ENCODE measurements at places on chromosomes 5 and 9. TPM values are rescaled to one million over a fixed set of nuclear protein-coding genes. Genes with fewer than 3 reads are reported as not detected.
A peak's percentile ranks its signal among the peaks of the same experiment; 100 is the strongest.

DNA sequence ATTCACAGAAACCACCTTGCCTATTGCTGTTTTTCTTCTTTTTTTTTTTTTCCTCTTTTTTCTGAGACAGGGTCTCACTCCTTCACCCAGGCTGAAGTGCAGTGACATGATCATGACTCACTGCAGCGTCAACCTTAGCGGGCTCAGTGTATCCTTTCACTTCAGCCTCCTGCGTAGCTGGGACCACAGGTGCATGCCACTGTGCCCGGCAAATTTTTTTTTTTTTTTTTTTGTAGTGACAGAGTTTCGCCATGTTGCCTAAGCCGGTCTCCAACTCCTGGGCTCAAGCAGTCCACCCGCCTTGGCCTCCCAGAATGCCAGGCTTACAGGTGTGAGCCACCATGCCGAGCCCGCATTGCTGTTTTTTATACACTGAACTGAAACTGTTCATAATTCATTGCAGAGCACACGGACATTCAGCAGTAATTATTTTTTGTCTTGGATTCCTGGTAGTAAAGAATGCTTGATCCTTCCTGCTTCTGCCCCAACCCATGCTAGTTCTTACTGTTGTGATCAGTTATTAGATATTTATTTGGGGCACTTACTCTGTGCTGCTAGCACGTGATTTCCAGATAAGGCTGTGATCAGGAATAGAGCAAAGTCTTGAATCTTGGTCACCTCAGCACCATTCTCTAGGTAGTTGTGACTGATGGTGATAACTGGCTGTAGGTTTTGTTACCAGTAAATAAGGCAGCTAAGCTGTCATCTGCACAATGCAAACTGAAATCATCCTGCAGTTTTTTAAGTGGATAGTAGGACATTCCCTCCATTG is 14.0 kb downstream of the MAP3K1 start:
- DNase-seq, result peak; percentile 83
- no peaks in the 10 kb centered on the region for H3K27me3 ChIP-seq
- H3K4me3 ChIP-seq, result peak overlapping the region; percentile 69
- H3K4me1 ChIP-seq, result peaks cover 95% of the 10 kb centered on the region
- peak overlapping the region; percentile 93 for H3K27ac ChIP-seq

The NOL8 gene
- total RNA-seq, result 80.2 TPM

The KLF9 gene
- total RNA-seq, result 22.3 TPM

- DNase-seq, result no peak
- H3K4me3 ChIP-seq, result no peak overlapping the region
- H3K4me1 ChIP-seq, result peaks cover 6% of the 10 kb centered on the region
Measured at GRCh38 chr5:139075066-139076050, 122.8 kb downstream of the SIL1 start.

The FAXDC2 gene
- total RNA-seq, result 0.14 TPM

GRCh38 chr5:14745188-14745563 is 80.7 kb downstream of the OTULIN start:
- DNase-seq, result no peak
- H3K4me1 ChIP-seq, result peaks cover 27% of the 10 kb centered on the region

DNA sequence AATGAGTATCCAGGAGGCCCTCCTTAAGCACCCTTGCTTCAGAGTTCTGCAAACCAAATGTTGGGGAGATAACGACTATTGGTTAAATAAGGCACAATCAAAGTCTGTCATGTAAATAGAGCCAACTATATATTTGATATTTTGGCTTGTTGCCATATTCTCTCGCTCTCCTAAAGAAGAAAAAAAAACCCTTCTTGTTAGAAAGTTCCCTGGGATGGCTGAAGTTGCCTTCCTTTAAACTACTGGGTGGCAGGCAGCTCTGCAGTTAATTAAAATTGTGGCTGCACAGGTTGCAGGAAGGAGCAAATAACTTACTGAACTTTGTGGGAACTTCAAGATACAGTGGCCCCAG is 227.0 kb upstream of the ANKRD55 start:
- no peak overlapping the region for H3K27ac ChIP-seq
- H3K4me3 ChIP-seq, result no peak overlapping the region
- no peaks in the 10 kb centered on the region for H3K4me1 ChIP-seq
- H3K27me3 ChIP-seq, result no peaks in the 10 kb centered on the region
- H3K36me3 ChIP-seq, result no peaks in the 10 kb centered on the region

- no peak for DNase-seq
- no peaks in the 10 kb centered on the region for H3K27me3 ChIP-seq
- H3K4me3 ChIP-seq, result no peak overlapping the region
- H3K4me1 ChIP-seq, result no peaks in the 10 kb centered on the region
Measured at GRCh38 chr9:129653823-129654553, 11.5 kb upstream of the PRRX2 start.

The ENC1 gene
- 0.67 TPM for total RNA-seq

- DNase-seq, result peak; percentile 79
- peaks cover 13% of the 10 kb centered on the region for H3K36me3 ChIP-seq
- peak overlapping the region; percentile 91 for H3K27ac ChIP-seq
- H3K27me3 ChIP-seq, result no peaks in the 10 kb centered on the region
- peak overlapping the region; percentile 55 for H3K4me3 ChIP-seq
Measured at GRCh38 chr5:141605523-141606277, 13.1 kb downstream of the DIAPH1 start.

The PCDHAC2 gene
- not detected for total RNA-seq

DNA sequence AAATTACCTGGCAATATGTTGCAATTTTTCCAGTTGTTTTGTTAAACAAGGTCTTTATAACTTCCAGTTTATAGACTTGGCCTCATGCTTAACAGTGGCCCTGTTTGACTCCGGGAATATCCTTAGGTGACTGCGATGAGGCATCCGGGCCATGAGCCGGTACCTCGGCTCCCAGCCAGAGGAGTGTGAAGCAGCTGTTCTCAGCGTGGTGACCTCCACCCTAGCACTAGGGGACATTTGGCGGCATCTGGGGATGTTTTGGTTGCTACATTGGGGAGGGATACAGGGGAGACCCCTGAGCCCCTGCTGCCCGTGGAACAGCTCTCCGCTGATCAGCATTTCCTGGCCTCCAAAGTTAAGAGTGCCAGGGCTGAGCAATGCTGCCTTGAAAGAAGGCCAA is 533.4 kb downstream of the IRX1 start:
- no peak for DNase-seq
- H3K27me3 ChIP-seq, result no peaks in the 10 kb centered on the region
- no peak overlapping the region for H3K27ac ChIP-seq
- no peaks in the 10 kb centered on the region for H3K4me1 ChIP-seq

DNA sequence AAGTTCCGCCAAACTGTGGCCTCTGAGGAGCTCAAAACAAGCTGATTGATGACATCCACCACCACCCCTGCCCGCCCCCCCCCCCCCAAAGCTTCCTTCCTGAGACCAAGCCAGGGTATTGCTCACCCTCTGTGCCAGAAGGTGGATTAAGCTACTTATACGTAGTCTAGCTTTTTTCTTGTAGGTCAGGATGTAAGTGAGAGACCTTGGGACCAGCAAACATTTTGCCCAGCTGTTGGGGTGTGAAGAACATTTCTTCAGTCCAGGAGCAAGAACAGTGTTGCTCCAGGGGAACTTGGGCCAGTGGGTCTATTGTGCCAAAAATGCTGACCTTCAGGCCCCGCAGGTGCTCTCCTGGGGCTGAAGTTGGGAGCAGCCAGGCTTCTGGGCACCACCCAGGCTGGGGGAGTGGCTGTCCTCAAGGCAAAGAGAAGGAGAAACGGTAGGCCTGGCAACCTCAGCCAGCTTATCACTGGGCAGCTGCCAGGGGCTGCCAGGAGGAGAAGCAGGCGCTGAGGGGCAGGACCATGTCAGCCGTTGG is 18.0 kb downstream of the NEURL1B start:
- no peaks in the 10 kb centered on the region for H3K4me1 ChIP-seq
- DNase-seq, result no peak
- no peak overlapping the region for H3K27ac ChIP-seq
- H3K27me3 ChIP-seq, result no peaks in the 10 kb centered on the region
- H3K36me3 ChIP-seq, result no peaks in the 10 kb centered on the region

DNA sequence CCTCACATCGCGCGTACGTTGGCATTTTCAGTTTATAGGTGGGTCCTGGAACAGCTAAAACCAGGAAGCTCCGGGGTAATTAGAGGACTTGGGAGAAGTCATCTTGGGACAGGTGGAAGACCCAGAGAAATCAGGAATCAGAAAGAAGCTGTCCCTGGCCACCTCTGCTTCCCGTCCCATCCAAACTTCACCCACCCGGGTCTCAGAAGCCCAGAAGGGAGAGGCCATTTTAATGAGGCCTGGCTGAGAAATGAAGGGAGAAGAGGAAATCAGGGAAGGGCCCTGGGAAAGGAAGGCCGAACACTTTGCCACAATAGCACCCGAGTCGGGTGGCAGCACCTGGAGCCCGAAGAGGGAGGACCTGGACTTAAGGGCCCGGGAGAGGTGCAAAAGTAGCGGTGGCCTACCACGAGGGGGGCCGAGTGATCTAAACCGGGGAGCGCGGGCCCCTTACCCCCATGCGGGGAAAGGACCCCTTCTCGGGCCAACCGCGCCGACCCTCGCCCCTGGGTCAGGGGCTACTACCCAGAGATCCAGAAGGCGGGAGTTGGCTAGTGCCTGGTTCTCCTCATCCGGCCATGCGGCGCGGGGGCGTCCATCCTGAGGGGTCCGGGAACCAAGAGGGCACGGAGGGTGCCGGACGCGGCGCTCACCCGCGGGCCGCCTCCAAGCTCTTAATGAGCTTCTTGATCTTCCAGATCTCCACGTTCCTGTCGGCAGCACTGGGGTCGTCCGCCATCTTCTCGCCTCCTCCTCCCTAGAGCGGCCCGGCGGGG is 668 bp downstream of the ETF1 start:
- peak overlapping the region; percentile 100 for H3K4me3 ChIP-seq
- no peak for DNase-seq
- H3K27ac ChIP-seq, result peak overlapping the region; percentile 100

The CDX1 gene
- not detected for total RNA-seq

DNA sequence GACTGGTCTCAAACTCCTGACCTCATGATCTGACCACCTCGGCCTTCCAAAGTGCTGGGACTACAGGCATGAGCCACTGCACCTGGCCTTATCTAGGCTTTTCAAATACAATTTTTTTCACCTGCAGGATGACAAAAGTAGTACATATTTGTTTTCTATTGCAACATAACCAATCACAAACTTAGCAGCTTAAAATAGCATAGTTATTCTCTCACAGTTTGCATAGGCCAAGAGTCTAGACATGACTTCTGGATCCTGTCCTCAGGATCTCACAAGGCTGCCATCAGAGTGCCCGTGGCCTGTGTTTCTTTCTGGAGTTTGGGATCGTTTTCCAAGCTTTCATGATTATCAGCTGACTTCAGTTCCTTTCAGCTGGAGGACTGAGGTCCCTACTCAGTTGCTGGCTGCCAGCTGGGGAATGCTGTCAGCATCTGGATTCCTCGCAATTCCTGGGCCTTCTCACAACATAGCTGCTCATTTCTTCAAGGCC is 348.9 kb downstream of the ARHGEF28 start:
- DNase-seq, result no peak
- H3K27ac ChIP-seq, result no peak overlapping the region
- H3K4me3 ChIP-seq, result no peak overlapping the region
- no peaks in the 10 kb centered on the region for H3K36me3 ChIP-seq

Data from activated CD4-positive, alpha-beta T cell treated with anti-CD3 and anti-CD28 coated beads for 36 hours (primary cell).